Hypothalamus (tissue), 51 donors: ENCODE measurements at places on chromosomes 5 and 9.

DNA sequence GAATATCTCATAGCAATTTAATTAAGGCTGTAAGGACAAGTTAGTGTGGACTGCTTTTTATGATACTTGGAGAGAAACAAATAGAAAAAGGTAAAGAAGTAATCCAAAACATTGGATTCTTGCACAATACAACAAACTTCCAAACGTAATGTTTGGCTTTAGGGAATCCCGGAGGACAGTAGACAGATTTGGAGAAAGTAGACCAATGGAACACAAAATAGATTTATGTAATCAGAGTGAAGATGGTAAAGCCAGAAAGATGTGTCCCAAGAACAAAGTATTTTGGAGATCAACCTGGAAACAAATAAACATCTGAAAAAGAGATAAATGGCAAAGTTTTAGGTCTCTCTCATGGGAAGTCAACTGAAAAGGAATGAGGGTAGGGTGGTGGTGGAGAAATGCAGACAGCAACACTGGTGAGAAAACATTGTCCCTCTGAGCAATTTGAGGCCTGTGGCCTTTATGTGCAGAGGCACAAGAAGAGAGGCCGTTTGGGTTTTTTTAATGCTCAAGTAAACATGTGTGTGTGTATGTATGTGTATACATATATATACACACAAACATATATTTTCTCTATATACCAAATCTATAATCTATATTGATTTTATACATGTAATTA is 620.6 kb downstream of the PDE4D start:
- DNase-seq: no peak

DNA sequence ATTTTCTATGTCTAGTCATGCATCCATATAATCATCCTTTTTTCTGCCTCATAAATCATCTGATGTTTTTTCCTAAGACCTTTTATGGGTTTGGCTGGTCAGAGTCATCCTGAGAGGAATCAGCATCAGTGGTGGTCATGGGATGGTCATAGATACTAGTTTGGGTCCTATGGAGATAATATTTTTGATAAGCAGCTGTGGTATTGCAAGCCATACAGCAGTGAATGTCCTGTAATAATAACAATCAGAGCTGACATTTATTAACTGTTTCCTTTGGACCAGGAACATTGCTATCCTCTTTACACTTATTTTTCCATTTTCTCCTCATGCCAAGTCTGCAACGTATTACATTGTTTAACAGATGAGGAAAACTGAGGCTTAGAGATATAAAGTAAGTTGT is 83.1 kb downstream of the TEX10 start:
- DNase-seq: no peak

- DNase-seq: no peak
Observed at GRCh38 chr9:133003071-133003461, 24.6 kb downstream of the GFI1B start.

DNA sequence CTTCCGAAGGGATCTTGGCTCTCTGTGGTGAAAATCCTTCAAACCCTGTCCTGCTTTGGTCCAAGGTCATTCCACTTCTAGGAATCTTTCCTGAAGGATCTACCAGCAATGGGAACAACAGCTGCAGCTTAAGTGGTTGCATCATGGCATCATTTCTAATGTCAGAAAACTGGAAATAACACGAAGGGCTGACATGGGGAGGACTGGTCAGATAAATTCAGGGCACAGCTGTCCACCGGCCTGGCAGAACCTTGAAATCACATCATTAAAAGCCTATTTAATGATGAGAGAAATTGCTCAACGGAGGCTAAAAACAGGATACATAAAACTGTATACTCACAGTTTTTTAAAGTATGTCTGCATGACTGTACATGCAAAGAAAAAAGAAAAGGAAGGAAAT is 28.3 kb downstream of the OLFML2A start:
- DNase-seq: no peak

GRCh38 chr5:179623906-179624741 is 653 bp upstream of the HNRNPH1 start:
- DNase-seq: no peak

GRCh38 chr5:161064781-161065180 is 212.8 kb upstream of the ATP10B start:
- no peak for DNase-seq

- DNase-seq: no peak
Observed at GRCh38 chr9:21395778-21396717, 10.8 kb upstream of the IFNA2 start.

DNA sequence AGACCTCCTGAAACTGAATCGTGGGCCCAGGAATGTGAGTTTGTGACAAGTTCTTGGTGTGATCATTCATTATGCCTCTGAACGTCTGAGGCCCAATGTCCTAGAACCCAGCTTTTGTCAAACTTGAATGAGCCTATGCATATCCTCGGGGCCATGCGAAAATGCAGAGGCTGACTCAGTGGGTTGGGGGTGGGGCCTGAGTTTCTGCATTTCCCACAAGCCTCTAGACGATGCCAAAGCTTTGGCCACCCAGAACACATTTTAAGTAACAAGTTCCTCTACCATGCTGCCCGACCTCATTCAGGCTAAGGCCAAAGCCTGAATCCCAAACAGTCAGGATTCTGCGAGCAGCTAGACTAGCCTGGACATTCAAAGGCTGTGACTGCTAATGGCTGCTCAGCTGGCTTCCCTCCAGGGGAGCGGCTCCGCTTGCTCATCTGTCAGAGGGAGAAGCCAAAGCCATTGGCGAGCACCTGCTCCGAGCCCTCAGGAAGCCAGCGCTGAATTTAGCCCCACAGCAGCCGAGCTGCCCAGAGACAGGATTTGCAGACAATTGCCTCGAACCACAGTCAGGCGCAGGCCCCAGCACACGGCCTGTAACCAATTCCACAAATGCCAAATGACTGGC is 177.5 kb downstream of the ZDHHC21 start:
- DNase-seq: no peak

- no peak for DNase-seq
Observed at GRCh38 chr9:7963026-7963425, 163.4 kb upstream of the DMAC1 start.

- DNase-seq: no peak
Observed at GRCh38 chr9:19116107-19116790, 11.0 kb downstream of the PLIN2 start.

- no peak for DNase-seq
Observed at GRCh38 chr9:129720181-129720864, 32.5 kb downstream of the PTGES start.

- DNase-seq: no peak
Observed at GRCh38 chr9:127221695-127222094, 42.9 kb upstream of the GARNL3 start.
